Activated naive CD4-positive, alpha-beta T cell treated with anti-CD3 and anti-CD28 coated beads, Interleukin-2, amount 50 U/mL, for 72 hours (primary cell): ENCODE measurements at places on chromosomes 12 and 14. TPM values are rescaled to one million over a fixed set of nuclear protein-coding genes. Genes with fewer than 3 reads are reported as not detected.

The MUCL1 gene
- total RNA-seq: not detected

The CGRRF1 gene
- 17.7 TPM for total RNA-seq

DNA sequence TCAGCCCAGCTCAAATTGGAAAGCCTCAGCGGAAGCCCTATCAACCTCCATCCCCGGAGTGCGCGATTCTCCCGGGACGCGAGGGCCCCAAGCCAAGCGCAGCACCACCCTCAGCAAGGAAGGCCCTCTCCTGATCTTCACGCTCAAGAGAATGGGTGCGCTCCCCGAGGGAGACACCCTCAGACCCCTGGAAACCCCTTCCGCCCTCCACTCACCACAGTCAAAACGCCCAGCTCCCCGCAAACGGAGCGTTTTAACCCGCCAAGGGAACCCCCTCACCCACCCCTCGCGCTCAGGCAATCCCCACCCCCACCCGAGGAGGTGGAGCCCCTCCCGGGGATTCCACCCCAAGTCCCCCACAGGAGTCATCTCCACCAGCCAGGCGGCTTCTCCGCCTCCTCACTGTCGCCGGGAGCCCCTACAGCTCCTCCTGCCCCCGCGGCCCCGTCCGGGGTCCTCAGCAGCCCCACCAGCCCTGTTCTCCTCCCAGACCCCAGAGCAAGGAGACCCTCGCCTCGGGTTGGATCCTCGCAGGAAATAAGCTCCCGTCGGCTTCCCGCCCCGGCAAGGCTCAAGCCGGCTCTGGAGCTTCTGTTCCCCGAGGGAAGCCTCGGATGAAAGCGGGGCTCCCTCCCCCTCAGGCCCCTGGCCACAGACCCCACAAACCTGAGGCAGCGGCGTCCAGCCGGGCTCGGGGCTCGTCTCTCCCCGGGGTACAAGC, 507 bp downstream of the BAZ2A start:
- no peak for DNase-seq

The LUM gene
- total RNA-seq: not detected

GRCh38 chr12:14284184-14284722, 81.2 kb upstream of the ATF7IP start:
- no peak for DNase-seq

DNA sequence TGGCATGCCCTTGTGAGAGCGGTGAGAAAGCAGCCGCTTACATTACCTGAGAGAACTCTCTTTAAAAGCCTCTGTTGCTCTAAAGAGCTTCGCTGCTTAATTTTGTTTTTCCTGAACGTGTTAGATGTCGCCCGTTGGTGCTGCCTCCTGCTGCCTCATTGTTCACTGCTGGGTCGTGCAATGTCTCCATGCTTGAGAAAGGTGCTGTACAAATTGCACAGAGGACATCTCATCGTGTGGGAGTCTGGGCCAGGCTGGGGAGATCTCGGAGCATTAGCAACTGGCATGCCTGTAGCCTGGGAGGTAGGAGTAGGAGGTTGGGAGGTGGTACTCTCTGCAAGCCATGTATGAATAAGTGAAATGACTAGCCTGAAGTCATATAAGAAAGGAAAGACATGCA, 686.0 kb downstream of the NOVA1 start:
- DNase-seq: no peak

DNA sequence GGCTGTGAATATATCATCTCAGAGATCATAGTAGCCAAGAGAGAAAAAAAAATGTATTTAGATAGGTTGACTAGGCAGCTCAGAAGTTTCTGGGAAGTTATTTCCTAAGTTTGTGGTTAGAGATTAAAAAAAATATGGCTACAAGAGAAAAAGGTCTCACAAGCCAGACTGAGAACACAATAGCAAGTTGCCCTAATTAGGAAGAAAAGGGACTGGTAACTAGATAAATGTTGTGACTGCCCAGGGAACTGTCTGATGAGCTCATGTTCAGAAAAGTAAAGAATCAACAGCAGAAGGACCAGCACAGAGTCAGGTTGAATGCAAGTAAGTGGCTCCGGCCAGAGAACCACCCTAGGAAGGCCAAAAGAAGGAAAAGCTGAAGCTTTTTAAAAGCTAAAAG, 256.6 kb downstream of the PRKD1 start:
- no peak for DNase-seq

- no peak for DNase-seq
Observed at GRCh38 chr12:113271466-113271852, 50.2 kb downstream of the TPCN1 start.

GRCh38 chr12:7068240-7068993, 7.9 kb downstream of the C1S start:
- no peak for DNase-seq

DNA sequence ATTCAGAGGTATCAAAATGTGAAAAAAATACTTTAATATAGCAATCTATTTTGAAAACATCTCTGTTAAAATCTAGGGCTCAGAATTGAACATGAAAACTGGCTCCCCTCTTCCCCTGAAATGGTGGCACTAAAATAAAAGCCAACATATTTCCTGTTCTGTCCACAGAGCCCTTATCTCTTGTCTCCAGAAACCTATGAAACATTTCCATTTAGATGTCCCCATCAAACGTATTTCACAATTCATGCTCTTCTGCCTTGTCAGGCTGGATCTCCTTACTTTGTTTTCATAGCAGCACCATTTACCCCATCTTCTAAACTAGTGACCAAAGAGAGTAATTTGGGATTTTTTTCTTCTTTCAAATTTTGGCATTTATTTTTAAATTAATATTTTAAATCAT, 42.4 kb downstream of the PDE3A start:
- no peak for DNase-seq

DNA sequence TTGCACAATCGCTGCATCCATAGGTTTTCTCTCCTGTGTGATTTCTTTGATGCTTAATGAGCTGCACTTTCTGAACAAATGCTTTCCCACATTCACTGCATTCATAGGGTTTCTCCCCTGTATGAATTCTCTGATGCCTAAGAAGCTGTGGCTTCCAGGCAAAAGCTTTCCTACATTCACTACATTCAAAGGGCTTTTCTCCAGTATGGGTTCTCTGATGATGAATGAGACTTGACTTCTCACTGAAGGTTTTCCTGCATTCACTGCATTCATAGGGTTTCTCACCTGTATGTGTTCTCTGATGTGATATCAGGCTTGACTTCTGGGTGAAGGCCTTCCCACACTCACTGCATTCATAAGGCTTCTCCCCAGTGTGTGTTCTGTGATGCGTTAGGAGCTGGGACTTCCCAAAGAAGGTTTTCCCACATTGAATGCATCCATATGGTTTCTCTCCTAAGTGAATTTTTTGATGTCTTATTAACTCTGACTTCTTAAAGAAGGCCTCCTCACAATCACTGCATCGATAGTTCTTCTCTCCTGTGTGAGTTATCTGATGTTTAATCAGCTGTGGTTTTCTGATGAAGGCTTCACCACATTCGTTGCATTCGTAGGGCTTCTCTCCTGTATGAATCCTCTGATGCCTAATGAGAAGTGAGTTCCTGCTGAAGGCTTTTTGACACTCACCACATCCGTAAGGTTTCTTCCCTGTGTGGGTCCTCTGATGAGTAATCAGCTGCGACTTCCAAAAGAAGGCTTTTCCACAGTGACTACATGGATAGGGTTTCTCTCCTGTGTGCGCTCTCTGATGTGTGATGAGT, 30.3 kb downstream of the ZNF605 start:
- no peak for DNase-seq

DNA sequence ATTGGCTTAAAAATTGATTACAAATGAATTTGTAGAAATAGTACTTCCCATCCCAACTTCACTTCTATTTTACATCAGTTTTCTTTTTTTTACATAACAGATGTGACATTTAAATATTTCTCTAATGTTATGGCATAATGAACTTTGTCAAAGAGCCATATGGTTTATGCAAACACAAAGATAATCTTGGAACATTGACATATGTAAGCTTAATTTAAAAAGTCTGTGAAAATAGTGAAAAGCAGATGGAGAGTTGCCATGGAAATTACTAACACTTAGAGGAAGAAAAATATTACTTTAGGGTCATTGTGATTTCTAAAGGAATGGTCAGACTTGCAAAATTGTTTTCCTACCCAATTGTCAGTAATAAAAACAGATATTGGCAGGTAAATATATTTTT, 232.4 kb downstream of the AEBP2 start:
- DNase-seq: no peak

DNA sequence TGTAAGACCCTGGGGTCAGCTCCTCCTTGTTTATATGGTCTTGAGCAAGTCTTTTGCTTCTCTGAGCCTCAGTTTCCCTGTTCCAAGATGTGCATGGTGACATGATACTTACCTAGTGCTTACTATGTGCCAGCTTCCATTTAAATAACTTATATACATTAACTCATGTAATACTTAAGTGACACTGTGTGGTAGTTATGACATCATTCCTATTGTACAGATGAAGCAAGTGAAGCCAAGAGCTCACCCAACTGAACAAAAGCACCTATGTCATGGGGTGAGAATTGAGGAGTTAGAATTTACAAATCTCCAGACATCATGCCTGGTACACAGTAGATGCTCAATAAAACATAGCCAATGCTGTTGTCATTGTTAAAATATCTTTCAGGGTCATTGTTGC, 41.3 kb upstream of the CMKLR1 start:
- no peak for DNase-seq

- no peak for DNase-seq
Observed at GRCh38 chr12:131117438-131118245, 163.9 kb downstream of the ADGRD1 start.
